ENCODE measurements at places on chromosomes 2 and 18.

- peak; percentile 21 for DNase-seq
These were observed 52.8 kb downstream of the CLASP1 start for GRCh38 chr2:121596221-121597080.

- DNase-seq: no peak
These were observed 1.1 kb upstream of the BOLL start for GRCh38 chr2:197786010-197786877.

DNA sequence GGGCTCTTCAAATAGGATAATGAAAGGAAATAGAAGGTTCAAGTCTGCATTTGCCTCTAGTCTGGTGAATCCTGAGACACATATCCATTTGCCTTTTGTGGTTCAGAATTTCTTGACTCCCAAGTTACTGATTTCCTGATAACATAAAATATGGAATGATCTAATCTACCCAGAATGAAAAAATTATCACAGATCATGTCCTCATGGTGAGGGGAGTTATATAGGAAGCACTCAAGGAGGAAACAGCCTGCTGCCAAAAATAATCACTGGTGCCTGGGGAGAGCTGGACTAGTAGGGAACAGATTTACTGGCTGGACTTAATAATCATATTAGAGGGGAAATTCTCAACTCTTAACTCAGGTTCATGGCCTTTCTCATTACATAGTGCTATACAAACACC, 95.5 kb upstream of the STK17B start:
- no peak for DNase-seq

DNA sequence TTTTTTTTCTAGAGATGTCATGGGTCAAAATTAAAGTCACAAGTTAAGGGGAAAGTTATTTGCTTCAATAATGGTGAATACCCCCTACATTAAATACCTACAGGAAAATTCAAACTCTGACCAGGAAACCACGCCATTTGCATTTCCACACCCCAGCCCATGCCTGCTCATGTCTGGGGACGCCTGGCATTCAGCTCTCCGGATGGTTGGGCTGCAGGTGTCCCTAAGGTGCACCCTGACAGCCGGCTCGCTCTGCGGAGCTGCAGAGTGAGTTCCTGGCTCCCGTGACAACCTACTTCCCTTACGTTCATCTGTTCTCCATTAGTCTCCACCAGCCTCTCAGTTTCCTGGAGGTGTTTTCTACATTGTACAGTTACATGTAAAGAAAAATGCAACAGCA, 122.7 kb upstream of the RIOK3 start:
- no peak for DNase-seq

- DNase-seq: peak; percentile 39
These were observed 117.1 kb upstream of the STPG4 start for GRCh38 chr2:47272031-47272864.

DNA sequence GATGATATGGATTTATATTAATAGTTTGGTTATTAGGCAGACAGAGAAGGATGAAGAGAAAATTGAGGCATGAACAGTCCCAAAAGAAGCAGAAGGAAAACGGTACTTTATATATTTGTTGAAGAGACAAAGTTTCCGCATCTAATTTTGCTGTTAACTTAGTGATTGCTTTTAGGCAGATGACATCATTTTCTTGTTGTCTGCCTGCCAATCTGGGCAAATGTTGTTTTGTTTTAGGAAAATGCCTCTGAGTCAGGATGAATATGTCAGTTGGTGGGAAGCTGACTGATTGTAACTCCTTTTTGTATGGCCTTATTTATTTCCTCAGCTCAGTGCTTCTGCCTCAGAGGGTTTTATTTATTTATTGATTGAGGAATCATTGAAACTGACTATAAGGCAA, 52.5 kb upstream of the CAVIN2 start:
- no peak for DNase-seq

DNA sequence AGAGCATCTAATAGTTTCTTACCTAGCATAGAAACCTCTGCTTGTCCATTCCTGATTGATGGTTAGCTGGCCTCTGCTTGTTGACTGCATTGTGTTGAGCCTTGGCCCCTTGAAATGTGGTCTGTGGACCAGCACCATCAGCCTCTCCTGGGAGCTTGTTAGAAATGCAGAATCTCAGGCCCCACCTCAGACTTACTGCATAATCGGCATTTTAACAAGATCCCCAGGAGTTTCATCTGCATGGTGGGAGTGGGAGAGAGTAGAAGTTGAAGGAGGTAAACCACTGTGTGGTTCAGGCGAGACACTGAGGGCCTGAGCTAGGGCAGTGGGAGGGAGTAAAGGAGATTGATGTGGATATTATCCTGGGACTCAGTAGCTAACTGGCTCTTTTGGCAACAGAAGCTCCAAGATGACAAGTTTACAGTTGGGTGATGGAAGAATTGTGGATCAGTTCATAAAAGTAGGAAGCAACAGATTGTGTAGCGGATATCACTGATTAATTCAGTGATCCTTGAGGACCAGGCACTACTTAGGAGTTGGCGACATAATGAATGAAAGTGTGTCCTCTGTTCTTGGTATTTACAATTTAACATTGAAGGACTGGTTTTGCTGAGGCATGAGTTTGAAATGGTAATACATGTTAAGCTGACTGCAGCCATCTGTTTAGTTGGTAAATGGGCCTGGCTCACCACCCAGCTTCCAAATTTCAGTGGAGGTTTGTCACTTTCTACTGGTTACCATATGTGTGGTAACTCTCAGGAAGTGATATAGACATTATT, 20.9 kb downstream of the PHLPP1 start:
- DNase-seq: no peak

- no peak for DNase-seq
These were observed at the start of gene GPC1 for GRCh38 chr2:240435457-240435947. Gene GPC1 (plus strand): TSS chr2:240435663. CDS start chr2:240435919, 256 bp downstream.

DNA sequence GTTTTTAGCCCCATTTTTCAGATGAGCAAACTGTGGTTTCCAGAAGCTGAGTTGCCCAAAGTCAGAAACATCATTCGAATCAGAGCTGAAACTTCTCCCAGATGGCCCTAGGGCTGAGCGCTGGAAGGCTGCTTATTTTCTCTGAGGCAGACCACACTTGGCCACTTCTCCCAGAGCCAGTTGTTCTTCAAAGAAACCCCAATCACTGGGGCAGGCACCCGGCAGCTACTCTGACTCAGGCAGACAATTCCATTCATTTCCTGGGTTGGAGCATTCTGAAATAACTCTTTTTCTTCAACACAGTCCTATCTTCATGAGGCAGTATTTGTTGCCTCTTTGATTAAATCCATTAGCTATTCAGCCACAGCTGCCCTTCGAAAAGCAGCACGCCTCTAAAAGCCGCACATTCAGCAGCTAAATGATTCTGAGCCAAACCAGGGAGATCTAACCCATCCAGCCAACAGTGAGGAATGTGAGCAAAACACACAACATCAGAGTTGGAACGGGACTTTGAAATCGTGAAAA, 40.9 kb downstream of the LRATD1 start:
- no peak for DNase-seq

- no peak for DNase-seq
These were observed 537.2 kb upstream of the DCC start for GRCh38 chr18:51802569-51803428.
